NCI-H1105 (cell line): ENCODE measurements at places on chromosomes 6 and 20.

DNA sequence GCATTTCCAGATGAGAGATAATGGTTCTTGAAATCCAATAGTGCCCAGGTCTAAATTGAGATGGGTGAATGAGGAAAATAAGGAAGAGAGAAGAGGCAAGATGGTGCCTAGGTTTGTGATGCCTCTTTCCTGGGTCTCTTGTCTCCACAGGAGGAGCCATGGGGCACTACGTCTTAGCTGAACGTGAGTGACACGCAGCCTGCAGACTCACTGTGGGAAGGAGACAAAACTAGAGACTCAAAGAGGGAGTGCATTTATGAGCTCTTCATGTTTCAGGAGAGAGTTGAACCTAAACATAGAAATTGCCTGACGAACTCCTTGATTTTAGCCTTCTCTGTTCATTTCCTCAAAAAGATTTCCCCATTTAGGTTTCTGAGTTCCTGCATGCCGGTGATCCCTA lies 6.8 kb downstream of the HFE start:
- DNase-seq: no peak

DNA sequence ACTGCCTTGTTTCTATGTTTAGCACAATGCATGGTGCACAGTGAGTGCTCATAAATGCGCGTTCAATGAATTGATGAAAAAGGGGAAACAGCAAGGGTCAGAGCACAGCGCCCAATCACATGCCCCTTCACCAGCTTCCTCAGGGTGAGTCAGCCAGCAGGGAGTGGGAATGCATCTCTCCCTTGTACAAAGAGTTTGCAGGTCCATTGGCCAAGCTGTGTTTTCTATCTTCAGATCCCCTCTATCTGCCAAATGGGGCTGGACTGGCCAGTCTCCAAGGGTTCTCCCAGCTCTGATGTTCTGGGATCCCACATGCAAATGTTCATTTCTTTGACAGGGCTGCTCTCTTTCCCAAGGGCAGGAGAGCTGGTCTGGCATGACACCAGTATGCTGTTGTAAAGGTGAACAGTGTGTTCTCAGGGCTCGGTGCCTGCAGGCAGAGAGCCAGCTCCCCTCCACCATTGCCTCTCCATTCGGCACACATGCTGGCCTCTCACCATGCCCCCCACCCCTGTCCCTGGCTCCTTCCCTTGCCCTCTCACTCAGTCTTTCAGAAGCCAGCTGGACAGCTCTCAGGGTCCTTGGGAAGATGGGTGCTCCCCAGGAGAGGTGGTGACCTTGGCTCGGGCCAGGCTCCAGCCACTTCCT lies 25.0 kb downstream of the ANGPT4 start:
- DNase-seq: no peak

- no peak for DNase-seq
Measured at GRCh38 chr6:30570740-30571074, 535 bp upstream of the ABCF1 start.

GRCh38 chr20:42652266-42652665 lies 537.4 kb downstream of the PTPRT start:
- no peak for DNase-seq

- DNase-seq: no peak
Measured at GRCh38 chr20:40938020-40938419, 90.6 kb upstream of the TOP1 start.

GRCh38 chr20:10837901-10838300 lies 164.1 kb upstream of the JAG1 start:
- no peak for DNase-seq

DNA sequence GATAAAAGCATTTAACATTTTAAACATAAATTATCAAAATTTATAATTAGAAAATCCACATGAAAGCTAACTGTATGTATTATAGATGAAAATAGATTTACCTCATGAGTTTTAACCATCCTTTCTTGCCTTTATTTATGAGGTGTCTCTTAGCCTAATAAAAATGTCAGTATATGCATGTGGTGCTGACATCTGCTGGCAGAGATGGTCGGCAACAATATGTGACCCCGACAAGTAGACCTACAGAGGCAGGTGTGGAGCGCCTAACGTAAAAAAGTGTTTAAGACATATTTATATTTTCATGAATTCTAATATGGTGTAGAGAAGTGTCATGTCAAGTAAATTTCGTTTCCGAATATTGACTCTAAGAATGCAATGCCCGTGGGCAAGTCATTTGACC lies 149.0 kb upstream of the FUT9 start:
- peak; percentile 6 for DNase-seq

DNA sequence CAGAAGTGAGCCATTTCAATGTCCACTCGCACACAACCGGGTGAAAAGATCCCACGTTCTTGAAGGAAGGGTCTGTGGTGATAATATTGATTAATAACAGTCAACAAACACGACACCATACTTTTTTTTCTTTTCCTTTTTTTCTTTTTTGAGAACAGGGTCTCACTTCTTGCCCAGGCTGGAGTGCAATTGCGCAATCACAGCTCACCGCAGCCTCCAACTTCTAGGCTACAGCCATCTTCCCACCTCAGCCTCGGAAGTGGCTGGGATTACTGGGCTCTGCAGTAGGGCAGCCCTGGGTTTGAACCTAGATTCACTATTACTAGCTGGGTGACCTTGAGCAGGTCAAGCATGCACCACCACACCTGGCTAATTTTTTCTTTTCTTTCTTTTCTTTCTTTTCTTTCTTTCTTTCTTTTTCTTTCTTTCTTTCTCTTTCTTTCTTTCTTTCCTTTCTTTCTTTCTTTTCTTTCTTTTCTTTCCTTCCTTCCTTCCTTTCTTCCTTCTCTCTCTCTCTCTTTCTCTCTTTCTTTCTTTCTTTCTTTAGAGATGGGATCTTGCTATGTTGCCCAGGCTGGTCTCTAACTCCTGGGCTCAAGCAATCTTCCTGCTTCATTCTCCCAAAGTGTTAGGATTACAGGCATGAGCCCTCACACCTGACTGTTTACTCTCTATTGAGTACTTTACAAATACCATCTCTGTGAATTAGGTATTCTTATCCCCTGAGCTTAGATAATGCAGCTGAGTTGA lies 123.9 kb downstream of the SNX5 start:
- DNase-seq: no peak

DNA sequence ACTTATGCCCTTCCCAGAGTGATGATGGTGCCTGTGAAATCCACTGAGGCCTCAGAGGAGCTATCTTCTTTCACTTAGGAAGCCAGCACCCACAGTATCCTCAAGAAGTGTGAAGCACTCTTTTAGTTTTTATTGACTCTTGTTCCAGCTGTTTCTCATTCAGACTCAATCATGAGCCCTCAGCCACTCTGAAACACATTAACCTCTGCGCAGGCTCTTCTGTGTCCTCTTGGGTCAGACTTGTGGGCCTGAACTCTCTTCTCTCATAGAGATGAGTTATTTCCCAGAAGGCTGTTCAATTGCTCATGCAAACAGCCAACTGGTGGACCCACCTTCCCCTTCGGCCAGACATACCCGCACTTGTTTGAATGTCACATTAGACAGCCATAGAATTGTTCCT lies 27.8 kb upstream of the PREP start:
- DNase-seq: no peak

DNA sequence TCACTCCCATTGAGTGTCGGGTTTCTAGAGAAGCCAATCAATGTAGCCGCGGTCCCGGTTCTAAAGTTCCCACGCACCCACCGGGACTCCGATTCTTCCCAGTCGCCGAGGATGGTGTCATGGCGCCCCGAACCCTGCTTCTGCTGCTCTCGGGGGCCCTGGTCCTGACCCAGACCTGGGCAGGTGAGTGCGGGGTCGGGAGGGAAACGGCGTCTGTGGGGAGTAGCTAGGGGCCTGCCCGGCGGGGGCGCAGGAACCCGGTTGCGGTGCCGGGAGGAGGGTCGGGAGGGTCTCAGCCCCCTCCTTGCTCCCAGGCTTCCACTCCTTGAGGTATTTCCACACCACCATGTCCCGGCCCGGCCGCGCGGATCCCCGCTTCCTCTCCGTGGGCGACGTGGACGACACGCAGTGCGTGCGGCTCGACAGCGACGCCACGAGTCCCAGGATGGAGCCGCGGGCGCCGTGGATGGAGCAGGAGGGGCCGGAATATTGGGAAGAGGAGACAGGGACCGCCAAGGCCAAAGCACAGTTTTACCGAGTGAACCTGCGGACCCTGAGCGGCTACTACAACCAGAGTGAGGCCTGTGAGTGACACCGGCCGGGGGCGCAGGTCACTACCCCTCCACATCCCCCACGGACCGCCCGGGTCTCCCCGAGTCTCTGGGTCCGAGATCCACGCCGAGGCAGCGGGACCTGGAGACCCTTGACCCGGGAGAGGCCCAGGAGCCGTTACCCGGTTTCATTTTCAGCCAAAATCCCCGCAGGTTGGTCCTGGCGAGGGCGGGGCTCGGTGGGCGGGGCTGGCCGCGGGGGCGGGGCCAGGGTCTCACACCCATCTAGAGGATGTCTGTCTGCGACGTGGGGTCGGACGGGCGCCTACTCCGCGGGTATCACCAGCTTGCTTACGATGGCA lies 35.2 kb upstream of the HLA-G start:
- no peak for DNase-seq

GRCh38 chr20:382291-383115 lies 1.9 kb downstream of the TRIB3 start:
- DNase-seq: no peak

GRCh38 chr20:53872561-53873229 lies 197.7 kb downstream of the BCAS1 start:
- no peak for DNase-seq

DNA sequence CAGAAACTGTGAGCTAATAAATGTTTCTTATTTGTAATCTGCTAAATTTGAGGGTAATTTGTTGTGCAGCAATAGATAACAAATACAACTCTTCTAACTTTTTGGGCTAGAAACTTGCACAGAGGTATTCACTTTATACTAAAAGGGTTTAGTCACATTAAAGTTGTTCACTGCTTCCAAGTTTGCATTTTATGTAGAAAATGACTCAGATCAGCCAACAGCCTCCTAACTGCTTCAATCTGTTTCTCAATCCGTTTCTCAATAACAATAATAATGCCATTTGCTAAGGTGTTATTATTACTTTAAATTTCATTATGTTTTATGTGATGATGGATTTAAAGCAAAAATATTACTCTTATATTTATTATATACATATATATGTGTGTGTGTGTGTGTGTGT lies 213.9 kb downstream of the CENPW start:
- DNase-seq: no peak

- no peak for DNase-seq
Measured at GRCh38 chr20:19027971-19028370, 184.5 kb upstream of the SLC24A3 start.

- no peak for DNase-seq
Measured at GRCh38 chr20:54104781-54105180, 34.4 kb upstream of the BCAS1 start.

GRCh38 chr20:52493171-52493721 lies 301.7 kb upstream of the ZFP64 start:
- peak; percentile 94 for DNase-seq

- DNase-seq: no peak
Measured at GRCh38 chr20:46557231-46557956, 6.9 kb upstream of the OCSTAMP start.

DNA sequence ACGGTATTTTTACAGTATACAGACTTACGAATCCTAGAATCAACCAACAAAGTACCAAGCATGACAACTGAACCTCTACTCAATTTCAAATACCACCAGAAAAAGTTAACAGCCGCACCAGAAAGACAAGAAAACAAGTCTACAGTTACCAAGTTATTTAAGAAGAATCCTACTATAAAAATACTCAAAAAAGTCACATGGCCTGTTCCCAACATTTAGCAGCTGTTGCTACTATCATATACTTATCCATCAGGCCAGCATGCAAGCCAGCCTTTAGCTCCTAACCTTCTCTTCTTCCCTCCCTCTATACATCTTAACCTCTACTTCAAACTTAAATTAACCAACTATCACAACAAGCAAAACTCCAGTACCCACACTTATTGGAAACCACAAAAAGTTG lies 1.9 kb downstream of the SYNCRIP start:
- DNase-seq: no peak

DNA sequence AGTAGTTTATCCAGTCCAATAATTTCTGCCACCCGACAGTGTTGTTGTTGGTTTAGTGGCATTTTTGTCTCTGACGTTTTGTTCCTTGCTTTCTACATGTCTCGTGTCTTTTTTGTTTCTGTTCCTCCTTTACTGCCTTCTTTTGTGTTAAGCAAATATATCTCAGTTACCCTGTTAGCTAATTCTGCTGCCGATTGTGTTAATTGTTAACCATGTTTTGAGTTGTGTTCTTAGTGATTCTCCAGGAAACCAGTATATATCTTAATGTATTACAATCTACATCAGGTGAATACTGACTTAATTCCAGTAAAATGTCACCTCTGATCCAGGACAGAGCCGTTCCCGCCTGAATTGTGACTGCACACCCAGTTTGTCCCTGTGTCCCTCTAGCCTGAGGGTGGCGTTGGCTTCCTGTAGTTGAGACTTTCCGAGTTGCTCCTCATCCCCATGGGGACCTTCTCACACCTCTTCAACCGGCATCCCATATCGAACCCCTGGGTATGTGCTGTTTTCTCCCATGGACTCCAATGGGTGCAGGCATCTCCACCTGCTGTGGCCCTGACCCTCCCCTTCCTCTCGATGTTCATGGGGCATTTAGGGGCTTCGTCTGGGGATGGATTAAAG lies 35.8 kb upstream of the BHLHE23 start:
- DNase-seq: no peak

DNA sequence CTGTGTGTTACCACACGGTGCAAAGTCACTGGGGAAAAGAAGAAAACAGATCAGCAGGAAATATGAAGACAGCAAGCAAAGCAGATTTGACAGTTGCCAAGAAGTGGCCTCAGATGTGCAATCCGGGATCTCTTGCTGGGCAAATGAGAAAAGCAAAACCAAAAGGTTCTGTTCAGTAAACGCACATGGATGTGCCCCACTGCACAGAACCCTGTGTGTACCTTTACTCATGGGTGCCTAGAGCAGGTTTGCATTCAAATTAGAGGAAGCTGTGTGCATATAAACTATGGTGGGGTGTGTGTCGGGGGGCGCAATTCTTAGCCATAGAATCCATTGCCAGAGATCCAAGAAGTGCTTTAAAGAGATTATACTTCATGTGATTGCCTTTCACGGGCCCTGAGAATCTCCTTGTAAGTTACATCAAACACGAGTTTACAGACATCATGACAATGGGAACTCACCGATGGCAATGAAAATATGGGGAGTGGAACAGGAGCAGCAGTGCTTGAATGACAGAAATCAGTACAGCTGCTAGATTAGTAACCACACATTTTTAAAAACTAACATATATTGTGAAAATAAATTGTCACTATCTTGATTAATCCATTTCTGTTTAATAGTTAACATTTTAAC lies 154.3 kb downstream of the ADGRG6 start:
- no peak for DNase-seq

- DNase-seq: no peak
Measured at GRCh38 chr6:52693773-52694172, 22.9 kb downstream of the TMEM14A start.

DNA sequence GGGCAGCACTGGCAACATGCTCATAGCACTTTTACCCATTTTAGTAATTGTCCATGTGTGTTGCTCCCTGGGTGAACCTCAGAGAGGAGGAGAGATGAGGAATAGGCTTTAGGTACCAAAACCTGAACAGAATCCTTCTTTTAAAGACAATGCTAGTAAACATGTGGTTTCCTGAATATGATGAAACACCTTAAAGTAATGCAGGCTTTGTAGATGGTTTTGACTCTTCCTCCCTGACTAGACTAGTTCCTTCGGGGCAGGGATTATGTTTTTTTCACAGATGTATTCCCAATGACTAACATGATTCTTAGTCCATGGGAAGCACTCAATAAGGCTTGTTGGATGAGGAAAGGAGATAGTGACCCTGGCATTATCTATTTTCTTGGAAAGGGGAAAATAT lies 367.6 kb upstream of the JAG1 start:
- DNase-seq: no peak
